Left kidney (tissue), 8 donors: ENCODE measurements at places on chromosomes 3 and 15.

- DNase-seq: no peak
Measured at GRCh38 chr3:172213200-172213599, 173.8 kb downstream of the FNDC3B start.

GRCh38 chr15:89672221-89673164, 6.7 kb downstream of the PLIN1 start:
- no peak for DNase-seq

GRCh38 chr3:106457281-106458180, 588.7 kb upstream of the CBLB start:
- DNase-seq: no peak

- DNase-seq: no peak
Measured at GRCh38 chr15:98002419-98002818, 41.9 kb downstream of the ARRDC4 start.

GRCh38 chr3:25272090-25272489, 156.0 kb upstream of the RARB start:
- no peak for DNase-seq

- DNase-seq: no peak
Measured at GRCh38 chr3:19931767-19932188, 2.2 kb downstream of the EFHB start.

- no peak for DNase-seq
Measured at GRCh38 chr3:187960820-187961219, 193.1 kb upstream of the LPP start.

DNA sequence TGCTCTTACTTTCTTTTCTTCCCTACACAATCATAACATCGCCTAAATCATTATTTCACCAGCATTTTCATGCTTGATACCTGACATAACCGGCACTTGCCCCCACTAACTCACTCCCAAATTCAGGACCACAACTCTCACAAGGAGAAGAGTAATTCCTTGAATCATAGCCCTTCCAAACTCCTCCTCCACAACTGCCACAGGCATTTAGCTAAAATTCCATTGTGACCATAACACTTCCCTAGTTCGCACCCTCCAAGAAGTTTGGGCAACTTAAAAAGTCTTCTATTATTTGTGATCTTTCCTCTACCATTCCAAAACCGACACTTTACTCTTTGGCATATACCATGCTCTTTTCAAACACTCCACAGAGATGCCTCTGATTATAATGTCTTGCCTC, 59.4 kb upstream of the XRN1 start:
- DNase-seq: no peak

- no peak for DNase-seq
Measured at GRCh38 chr15:85582131-85583079, 202.0 kb downstream of the AKAP13 start.

- DNase-seq: no peak
Measured at GRCh38 chr3:39287216-39288164, 7.7 kb upstream of the CX3CR1 start.

GRCh38 chr15:87631093-87631492, 625.4 kb downstream of the NTRK3 start:
- no peak for DNase-seq

DNA sequence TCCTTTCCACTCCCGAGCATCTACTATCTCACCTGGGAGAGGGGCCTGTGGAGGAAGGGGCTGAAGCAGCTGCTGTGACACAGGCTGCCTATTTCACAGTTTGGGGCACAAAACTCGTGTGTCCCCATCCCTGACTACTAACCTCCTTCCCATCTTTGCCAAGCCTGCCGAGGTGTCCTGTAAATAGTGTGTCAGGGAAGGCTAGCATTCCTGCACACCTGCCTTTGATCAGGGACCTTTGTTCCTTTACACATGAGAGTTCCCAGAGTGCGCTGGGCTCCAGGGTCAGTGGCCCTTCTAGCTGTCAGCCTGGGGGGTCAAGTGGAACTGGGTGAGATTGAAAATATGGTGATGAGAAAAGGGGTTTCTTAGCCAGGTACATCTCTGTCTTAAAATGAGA, 13.0 kb upstream of the TF start:
- no peak for DNase-seq

GRCh38 chr15:76903251-76903681, 1.9 kb downstream of the SCAPER start:
- no peak for DNase-seq

DNA sequence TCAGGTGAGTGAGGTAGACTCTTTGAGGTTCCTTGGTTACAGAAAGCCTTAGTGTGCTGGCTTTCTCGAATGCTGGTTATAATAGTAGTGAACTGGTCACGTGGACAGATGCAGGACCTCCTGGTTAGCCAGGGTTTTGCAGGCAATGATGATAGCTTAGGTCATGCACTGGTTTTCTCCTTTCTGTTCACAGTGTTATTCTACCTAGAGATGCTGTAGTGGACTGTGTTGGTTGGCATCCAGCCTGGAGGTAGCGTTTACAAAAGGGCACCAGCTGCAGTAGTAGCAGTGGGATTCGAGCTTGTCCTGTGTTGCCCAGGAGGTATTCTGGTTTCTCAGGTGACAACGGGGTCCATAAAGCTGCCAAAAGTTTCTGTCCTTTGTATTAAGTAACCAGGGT, 27.0 kb downstream of the PCCB start:
- DNase-seq: no peak

DNA sequence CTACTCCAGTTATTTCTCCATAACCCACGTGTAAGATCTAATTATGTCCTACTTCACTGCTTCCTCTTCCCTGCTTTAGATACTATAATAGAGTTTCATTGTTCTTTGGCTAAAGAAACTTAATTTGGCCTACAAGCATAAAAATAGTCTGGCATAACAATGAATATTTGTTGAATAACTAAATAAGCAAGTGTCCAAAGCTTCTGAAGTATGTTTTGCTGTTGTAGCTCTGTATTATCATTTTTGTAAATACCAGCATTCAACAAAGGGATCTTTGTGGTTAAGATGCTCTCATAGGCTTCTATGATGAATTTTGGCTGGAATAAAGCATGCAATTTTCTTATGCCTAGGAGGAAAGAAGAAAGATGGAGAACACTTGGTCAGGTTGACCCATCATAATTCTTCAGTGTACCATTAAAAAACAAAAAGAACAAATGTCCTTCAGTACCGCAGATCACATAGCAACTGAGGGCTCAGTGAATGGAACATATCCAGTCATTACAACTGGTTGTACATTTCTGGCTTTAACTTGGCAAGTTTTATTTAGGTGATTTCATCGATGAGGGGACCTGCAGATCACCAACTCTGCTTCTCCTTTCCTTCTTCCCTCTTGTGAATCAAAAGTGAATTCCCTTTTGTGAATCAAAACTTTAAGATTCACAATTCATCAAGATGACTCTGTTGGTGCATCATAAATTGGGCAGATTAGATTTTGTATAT, 465.9 kb upstream of the TGFBR2 start:
- DNase-seq: no peak

GRCh38 chr3:60079076-60079475, 1029.3 kb upstream of the CFAP20DC start:
- no peak for DNase-seq

- DNase-seq: no peak
Measured at GRCh38 chr3:112803467-112803866, 43.2 kb downstream of the CD200R1L start.

DNA sequence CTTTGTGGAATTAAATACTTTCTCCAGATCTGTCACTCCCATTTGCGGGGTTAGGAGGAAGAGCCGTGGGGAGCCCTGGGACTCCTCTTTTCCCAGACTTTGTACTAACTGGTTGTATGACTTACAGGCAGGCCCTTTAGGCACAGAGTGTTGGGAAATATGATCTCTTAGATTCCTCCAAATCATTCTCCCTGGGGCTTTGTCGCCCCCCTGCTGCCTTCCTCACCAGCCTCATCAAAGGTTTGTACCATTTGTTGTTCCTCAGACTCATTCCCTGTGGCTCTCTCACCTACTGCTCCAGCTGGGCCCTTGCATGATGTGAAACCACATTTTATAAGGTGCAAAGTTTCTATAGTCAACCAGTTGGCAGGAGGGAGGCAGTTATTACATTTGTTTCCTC, 56.4 kb downstream of the CRYGS start:
- no peak for DNase-seq

- no peak for DNase-seq
Measured at GRCh38 chr3:117726776-117727175, 1017.2 kb downstream of the TUSC7 start.

- DNase-seq: no peak
Measured at GRCh38 chr3:98272126-98272525, 8.1 kb downstream of the OR5H6 start.

DNA sequence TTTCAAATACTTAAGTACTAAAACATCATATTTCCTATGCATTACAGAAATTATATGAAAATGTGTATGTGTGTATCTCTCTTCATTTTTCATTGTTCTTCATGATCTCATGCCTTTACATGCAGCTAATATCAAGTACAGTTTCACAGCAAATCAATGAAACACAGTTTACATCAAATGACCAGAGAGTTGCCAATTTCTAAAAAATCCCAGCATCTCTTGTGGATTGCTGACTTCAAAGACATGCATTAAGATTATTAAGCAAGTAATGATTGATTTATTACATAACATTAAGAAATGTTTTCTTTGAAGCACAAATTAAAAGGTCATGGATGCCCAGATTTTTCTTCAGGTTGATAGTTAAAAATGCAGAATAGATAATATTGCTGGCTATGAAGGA, 31.0 kb upstream of the TAFA4 start:
- no peak for DNase-seq

GRCh38 chr3:17119201-17120072, 234.7 kb downstream of the PLCL2 start:
- no peak for DNase-seq
